ENCODE measurements at places on chromosomes 2 and 18. TPM values are rescaled to one million over a fixed set of nuclear protein-coding genes. Genes with fewer than 3 reads are reported as not detected.

SIGLEC15 gene
- total RNA-seq, result 0.09 TPM

UPP2 gene
- total RNA-seq, result not detected

ANKRD29 gene
- 4.0 TPM for total RNA-seq

DNA sequence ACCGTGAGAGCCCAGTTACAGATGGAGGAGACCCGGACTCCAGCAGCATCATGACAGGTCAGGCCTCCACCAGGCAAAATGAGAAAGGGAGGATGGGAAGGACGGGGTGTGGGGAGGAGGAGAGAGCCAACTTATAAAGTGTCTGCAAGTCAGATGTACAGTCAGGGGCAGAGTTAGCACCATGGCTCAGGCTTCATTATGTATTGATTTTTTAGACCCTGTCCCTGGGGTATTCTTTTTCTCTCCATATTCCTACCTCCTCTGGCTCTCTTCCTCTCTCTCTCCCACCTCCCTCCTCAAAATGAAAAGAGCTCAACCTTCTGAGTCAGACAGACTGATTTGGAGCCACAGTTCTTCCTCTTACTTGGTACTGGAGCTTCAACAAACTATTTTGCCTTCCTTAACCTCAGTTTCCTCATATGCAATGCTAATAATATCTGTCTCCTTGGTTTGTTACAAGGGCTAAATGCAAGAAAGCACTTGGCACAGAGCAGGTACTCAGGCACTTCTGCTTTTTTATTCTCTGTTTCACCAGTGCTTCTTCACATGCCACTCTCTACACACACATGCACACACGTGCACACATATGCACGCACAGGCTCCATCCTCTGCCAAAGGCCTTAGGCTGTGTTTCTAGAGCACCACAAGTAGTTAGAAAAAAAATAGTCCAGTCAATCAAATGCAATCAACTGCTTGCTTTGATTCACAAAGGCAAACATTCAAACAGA, 92.3 kb upstream of the PKDCC start:
- H3K27me3 ChIP-seq, result no peaks in the 10 kb centered on the region
- no peaks in the 10 kb centered on the region for H3K36me3 ChIP-seq
- no peak overlapping the region for H3K4me3 ChIP-seq
- no peak for DNase-seq

All from muscle of leg (tissue), 16 donors.